ENCODE measurements at places on chromosomes 6 and 20.

DNA sequence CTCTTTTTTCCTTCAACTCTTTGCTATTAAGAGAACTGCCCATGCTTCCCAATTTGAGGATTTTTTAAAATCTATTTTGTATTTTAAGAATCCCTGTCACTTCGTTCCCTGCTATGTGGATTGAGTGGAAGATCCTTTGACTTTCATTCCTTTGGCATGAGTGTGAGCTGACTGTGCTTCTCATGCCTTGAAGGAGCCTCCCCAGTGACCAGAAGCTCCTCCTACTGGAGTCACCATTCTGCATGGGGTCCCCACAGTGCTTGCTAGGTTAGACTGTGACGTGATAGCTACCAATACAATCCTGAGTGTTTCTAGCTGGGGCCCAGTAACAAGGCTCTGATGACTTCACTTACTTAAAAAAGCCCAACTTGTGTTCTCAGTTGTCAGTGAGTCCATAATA lies 104.4 kb upstream of the LAMP5 start:
- DNase-seq, result no peak

DNA sequence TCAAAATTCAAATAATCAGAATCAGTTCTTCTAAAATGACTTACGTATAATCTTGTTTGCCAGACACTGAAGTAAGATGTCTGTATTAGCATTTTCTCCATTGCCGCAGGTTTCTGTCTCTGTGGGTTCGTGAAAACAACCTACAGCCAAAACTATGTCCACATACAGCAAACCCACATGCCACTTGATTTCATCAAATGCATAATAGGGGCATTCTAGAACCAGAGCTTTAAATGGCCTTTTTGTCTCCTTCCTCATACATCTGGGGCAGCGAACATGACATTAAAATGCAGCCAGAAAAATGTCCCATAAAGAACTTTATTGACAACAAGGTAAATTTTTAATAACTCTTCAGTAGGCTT lies 90.2 kb upstream of the QKI start:
- peak; percentile 93 for DNase-seq

- peak; percentile 28 for DNase-seq
Observed at GRCh38 chr6:80543598-80544222, 437.2 kb downstream of the BCKDHB start.

GRCh38 chr6:169915769-169916550 lies 164.5 kb downstream of the ERMARD start:
- no peak for DNase-seq

GRCh38 chr6:137193256-137194070 lies 20.0 kb upstream of the IL22RA2 start:
- DNase-seq, result no peak

DNA sequence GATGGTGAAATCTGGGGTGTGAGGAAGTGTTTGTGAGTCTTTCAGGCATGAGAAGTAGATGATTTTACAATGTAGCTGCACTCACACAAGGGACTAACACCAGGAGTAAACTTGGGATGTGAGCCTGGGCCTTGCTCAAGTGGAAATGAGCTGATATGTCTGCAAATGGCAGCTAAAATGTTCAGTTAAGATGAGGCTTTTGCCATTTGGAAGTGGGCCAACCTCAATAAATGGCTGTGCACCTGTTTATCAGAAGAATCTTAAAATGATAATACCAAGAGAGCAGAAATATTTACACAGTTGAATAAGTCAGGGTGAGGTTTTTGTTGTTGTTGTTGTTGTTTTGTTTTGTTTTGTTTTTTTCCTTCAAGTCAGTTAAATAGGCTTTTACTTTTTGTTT lies 25.7 kb upstream of the KLHL31 start:
- no peak for DNase-seq

DNA sequence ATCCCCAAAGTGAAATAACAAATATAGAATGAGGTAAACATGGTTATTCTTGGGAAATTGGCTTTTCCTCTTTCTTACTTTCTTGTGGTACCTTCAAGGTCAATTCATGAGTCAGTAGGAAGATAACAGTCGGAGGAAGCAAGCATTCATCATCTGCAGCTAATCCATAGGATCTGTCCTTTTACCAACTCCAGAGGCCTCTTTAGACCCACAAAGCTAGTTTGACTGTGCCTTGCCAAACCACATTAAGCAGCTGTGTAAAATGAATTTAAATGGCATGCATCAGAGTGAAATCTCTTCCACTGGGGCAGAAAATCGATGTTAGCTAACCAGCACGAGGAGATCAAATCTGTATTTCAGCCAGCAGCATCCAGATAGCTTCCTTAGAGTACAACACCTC lies 171.3 kb downstream of the TMEM242 start:
- DNase-seq, result no peak
